Right lung (tissue), 10 donors: ENCODE measurements at places on chromosomes 13 and 19. TPM values are rescaled to one million over a fixed set of nuclear protein-coding genes. Genes with fewer than 3 reads are reported as not detected.

The KIR3DL2 gene
- polyA plus RNA-seq: not detected

The SIGLEC8 gene
- polyA plus RNA-seq: not detected

The CGB5 gene
- 0.30 TPM for polyA plus RNA-seq

The MUC16 gene
- 0.01 TPM for polyA plus RNA-seq

The TFPT gene
- polyA plus RNA-seq: 13.2 TPM

The SOX1 gene
- polyA plus RNA-seq: not detected

The NALCN gene
- 0.35 TPM for polyA plus RNA-seq
